ENCODE measurements at places on chromosomes 2 and 18.

- no peak for DNase-seq
Measured at GRCh38 chr18:5468394-5468793, 75.4 kb downstream of the EPB41L3 start.

GRCh38 chr2:176813621-176814049 lies 399.0 kb upstream of the HNRNPA3 start:
- no peak for DNase-seq

DNA sequence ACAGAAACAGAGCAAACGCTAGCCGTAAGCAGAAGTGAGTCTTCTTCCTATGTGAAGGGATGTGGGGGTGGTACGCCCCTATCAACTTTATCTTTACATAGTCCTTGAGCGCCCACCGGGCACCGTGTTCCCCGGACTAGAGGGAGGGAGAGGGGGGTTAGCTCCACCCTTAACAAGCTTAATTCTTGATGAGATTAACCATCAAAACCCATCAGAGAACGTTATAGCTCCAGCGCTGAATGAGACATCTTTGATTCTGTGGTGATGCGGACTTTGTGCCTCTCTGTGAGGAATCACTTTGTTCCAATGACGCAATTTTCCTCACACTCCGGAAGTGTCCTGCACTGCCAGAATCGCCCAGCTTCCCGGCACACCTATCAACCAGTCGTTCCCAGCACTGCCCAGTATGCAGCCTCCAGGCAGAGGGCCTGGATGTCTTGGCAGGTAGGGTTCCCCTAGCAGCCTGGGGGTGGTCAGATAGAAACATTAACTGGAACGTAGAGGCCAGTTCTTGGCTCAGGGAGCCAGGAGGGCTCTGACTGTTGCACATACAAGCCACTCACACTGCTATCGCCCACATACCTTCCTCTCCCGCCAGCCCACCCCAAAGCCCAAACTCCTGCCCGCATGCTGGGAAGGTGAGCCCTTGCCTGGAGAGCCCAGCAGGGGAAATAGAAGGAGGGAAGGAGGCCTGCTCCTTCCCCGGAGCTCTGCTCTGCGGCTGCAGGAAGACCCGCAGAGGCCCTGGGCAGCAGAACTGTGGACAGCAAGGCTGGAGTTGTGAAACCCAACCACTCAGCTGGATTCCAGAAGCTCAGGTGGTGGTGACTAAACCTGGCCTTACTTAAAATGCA lies 1.9 kb upstream of the ODC1 start:
- no peak for DNase-seq

DNA sequence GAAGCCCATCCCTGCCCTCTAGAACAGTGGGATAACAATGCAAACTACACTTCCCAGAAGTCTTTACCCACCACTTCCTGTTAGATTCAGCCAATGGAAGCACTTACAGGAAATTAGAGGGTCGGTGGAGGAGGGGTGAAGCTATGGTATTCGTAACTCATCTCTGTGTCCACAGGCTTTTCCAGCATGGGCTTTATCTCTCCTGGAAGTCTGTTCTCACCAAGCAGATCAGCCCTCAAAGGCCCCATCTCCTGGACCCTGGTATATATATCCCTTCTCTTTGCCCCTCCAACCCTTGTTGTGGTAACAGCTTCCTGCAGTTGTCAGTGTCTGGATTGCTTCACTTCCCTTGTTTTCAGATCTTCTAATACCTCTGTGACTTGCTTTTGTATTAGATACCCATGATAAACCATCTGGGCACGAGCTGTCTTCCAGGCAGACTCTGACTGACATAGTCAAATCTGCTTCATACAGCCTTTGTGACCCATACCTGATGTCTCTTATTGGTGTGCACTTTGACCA lies 475.0 kb upstream of the POU3F3 start:
- no peak for DNase-seq

DNA sequence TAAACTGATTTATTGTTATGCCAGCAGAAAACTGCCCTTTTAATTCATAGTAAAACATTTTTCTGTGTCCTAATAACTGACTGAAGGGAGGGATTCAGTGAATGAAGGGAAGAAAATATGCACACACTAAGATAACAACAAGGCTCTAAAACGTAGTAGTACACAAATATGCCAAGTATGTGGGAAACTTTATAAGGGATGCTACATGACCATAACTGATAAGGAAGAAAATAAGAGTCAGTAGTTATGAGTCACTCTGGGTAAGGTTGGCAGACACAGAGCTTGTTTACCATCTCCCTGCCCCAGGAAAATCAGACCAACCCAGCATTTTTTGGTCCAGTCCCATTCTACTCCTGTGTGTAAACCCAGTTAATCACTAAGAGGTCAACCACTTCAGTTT lies 124.2 kb downstream of the RPRM start:
- DNase-seq = no peak

DNA sequence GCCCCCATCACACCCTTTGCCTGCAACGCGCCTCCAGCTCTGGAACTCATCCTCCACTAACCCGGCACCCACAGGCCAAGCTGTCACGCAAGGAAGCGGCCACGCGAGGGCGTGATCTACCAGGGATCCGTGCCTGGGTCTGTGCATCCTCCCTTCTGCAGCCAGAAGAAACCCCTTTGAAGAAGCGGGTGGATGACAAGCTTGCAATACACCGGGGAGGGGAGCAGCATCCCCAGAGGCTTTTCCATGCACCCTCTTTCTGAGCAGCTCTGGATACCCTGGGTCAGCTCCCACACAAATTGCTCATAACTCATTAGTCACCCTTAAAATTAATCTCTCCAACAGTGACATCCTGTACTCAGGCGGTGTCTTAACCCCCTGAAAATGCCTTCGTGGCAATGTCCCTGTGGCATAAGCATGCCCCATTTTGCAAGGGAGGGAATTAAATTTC lies 47.6 kb downstream of the PDCL3 start:
- peak; percentile 63 for DNase-seq

- no peak for DNase-seq
Measured at GRCh38 chr2:128486640-128487375, 168.1 kb upstream of the HS6ST1 start.

GRCh38 chr2:43421194-43421593 lies 174.6 kb downstream of the THADA start:
- no peak for DNase-seq

DNA sequence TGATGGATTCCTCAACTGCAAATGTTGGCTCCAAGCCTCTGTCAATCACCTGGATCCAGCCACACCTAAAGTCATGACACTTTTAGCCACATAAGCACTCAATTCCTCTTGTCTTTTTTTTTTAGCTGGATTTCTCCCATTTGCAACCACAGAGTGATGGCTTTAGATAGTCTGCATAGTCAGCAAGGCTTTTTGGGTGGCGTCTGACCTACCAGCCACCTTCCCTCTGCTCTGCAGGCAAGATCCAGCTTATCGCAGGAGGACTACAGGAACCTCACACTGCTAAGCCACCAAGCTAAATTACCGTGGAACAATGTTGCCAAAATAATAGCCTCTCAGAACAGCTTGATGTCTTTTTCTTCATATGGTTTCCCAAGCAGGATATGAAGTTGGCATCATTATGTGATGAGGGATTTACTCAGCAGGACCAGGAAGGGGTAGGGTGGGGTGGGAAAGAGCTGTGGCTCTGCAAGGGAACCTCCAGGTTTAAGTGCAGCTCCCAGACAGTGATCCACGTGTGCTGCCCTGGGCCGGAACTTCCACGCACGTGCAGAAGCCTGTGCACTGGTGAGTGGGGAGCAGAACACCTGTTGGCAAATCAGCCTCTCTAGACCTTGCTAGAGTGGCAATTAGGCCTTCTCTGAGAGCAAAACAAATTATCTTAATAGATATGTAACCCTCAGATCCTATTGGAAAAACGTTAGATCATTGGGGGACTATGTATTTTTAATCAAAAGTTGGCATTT lies 170.6 kb upstream of the NCK2 start:
- no peak for DNase-seq

DNA sequence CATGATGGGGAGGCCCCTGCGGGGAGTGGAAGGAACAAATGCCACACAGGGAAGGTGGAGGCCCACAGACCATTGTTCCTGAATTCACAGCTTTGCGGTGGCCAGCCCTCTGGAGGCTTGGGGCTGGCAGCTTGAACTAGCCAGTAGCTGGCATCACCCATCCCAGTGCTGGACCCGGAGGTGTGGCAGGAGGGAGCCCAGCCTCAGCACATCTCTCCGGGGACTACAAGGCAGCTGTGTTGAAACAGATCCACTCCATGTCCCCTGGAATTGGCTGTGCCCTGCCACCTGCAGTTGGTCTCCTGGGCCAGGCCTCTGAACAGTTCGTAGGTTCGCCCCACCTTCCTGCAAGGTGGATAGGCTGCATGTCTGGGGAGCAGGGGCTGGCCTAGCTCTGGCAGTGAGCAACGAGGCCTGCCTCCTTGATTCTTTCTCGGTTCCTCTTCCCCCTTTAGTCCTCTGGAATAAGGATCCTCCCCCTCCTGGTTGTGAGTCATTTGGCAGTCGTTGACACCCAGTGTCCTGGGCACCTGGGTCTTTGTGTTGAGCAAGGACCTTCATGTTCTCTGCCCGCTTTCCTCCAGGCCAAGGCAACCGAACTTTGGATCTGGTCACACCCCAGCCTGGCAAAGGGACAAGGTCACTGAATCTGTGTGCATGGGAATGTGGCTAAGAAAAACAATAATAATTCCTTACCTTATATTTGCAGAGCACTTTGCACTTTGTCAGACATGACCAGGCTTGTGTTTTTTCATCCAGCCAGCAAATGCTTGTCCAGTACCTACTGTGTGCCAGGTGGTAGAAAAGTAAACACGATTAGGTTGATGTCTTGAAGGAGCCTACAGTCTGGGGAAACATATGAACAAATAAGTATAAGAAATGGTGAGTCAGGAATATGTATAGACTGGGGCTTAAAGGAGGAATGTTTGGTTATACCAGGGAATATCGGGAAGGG lies 55.0 kb upstream of the MCFD2 start:
- no peak for DNase-seq

GRCh38 chr2:206275312-206276055 lies 1.0 kb downstream of the ZDBF2 start:
- no peak for DNase-seq

DNA sequence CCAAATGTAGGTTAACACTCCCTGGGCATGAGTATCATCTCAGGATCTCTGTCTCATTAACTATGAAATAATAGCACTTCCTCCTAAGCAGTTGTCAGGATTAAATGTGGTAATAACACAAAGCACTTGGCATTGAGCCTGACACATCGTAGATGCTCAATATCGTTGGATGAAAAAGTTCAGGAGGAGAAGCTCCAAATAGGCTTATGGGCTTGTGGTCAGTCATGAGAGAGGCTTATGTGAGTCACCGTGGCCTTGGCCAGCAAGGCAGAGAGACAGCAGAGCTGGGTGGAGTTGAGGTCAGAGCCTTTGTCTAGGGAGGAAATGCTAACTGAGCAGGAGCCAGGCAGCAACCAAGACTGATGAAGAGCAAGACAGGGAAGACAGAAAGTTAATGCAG lies 68.3 kb upstream of the PPM1B start:
- no peak for DNase-seq

- DNase-seq = no peak
Measured at GRCh38 chr2:166285215-166285614, 90.5 kb downstream of the SCN9A start.

GRCh38 chr2:57782587-57782986 lies 264.0 kb upstream of the VRK2 start:
- DNase-seq = no peak

DNA sequence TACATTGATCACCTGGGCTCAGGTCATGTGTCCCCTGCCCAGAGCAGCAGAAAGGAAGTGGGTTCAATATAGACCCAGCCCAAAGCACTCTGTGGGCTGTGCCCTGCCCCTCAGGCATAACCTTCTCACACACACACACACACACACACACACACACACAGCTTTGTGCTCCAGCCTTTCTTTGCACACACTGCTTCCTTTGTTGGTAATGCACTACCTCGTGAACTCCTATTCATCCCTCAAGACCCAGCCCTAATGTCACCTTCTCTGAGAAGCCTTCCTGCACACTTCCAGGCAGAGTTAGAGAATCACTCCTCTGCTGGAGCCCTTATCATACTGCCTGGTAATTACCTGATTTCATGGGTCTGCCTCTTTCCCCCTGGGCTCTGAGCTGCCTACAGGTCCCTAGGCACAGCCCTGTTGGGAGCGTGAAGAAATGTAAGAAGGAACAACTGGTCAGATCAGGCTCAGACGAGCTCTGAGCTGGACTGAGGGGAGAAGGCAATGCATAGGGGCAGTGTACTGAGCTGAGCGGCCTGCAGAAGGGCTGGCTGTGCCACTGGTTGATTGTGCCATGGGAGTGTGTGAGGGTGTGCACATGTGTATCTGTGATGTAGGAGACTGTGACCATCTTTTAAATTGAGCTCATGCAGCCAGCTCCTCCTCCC lies 210.3 kb downstream of the GLI2 start:
- no peak for DNase-seq

DNA sequence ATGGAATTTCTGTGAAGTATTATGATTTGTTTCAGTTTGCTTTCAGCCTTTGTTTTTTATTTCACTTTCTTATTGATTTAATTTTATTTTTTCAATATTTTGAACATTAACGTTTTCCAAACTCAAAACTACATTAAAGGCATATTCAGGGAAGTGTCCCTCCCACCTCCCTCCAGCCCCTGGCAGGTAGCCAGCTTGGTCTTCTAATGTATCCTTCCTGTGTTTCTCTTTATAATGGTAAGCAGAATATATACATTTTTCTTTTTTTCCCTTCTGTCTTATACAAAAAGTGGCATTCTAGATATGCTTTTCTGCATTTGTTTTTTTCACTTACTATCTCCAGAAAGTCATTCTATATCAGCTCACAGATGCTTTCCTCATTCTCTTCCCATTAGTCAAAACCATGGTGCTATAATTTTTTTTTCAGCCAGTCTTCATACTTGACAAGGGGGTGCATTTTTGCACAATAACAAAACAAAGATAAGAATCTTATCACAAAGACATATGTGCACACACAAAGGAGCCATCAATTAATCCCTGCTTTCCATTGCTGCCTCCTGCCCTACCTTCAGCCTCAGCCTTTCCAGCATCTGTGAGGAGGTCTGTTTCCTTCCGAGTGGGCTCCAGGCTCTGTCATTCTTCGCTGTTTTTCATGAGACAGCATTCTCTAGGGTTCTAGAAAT lies 33.7 kb upstream of the TMEM177 start:
- no peak for DNase-seq

DNA sequence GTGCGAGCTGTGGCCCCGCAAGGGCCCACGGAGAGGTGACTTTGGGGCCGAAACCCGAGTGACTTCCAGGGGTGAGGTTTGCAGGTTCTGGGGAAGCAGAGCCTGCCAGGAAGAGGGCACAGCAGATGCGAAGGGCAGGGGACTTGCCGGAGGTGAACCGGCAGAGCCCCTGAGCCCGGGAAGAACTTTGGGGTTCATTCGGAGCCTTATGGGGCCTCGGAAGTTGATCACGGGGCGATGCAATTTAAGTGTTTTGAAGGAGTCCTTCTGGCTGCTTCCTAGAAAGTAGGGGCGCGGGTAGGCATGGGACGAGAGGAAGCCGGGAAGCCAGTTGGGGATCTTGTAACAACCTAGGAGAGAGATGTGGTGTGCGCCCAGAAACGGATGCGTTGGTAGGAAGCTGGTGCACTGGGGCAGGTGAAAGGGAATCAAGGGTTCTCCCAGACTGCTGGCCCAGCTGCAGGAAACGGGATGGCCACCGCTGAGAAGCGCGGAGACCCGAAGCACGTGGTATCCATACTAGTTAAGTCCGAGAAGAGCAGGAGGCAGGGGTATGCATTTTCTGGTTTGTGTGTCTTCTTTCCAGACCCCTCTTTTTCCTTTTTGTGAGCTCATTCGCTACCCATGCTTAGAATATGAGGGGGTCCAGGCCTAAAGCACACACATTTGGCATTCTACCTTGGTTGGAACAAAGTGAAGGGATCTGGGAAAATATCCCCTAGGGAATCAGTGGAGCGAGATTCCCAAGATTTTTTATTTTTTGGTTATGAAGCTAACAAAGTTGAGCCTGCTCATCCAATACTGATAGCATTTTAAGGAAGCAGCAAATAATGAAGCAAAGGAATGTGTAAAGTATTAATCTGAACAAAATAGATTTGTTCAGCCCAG lies 758 bp downstream of the SCLY start:
- no peak for DNase-seq

All from stimulated activated CD4-positive, alpha-beta T cell treated with anti-CD3 and anti-CD28 coated beads, Interleukin-12 subunit alpha, Interleukin-12 subunit beta, amount 100 ng/mL, for 48 hours (primary cell).